AG08396 (cell line): ENCODE measurements at places on chromosomes 6 and 20.

DNA sequence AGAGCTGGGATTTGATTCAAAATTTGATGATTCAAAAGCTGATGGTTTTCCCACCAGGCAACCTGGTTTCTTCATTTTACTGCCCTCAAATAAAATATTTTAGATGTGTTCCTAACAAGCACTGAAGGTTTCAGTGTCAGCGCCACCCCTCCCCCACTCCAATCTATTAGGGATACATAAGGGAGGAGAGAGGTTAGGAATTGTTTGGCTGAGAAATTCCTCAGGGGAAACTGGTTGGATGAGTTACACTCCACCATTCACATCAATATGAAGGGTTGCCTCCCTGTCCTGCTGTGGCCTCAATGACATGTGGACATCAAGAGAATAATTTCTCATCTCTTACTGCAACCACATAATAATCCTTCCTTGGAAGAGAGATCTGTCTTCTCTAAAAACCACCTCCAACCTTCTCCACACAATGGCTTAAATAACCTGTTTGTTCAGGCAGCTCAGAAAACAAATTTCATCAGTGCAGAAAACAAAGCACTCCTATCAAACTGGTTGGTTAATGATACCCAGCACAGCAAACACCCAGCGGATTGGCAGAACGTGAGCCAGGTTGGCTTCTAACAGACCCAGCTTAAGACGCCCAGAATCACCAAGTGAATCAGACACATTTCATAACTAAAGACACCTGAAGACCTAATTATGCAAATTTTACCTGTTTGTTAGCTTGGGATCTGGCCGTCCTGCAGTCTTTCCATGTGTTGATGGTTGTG, 136.0 kb upstream of the SGK1 start:
- DNase-seq: no peak

- no peak for DNase-seq
Observed at GRCh38 chr20:9072861-9073500, 4.1 kb downstream of the PLCB4 start.

DNA sequence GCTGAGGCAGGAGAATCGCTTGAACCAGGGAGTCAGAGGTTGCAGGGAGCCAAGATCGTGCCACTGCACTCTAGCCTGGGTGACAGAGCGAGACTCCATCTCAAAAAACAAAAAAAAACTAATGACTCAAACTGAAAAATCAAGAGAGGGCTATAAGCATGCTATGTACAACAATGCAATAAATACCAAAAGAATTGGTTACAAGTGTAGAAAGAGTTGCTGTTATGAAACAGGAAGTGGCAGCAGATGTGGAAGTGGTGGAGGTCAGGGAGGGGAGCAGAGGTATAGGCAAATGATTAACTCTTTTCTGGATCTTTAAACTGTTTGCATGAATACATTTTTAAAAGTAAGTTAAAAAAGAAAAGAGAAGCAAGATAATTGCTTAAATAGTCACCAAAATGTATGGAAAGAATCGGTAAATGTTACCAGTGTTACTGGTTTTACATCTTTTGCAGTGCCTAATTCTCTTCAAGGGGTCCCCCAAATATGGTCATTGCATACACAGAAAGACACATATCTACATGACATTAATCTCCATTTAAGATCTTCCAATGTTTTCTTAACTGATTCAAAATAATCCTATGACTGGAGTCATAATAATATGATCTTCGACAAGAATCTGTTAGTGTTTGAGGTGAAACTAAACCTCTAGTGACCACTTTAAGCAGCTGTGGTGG, 15.0 kb downstream of the CALHM6 start:
- no peak for DNase-seq

- DNase-seq: no peak
Observed at GRCh38 chr6:67748521-67748920, 886.6 kb upstream of the ADGRB3 start.

DNA sequence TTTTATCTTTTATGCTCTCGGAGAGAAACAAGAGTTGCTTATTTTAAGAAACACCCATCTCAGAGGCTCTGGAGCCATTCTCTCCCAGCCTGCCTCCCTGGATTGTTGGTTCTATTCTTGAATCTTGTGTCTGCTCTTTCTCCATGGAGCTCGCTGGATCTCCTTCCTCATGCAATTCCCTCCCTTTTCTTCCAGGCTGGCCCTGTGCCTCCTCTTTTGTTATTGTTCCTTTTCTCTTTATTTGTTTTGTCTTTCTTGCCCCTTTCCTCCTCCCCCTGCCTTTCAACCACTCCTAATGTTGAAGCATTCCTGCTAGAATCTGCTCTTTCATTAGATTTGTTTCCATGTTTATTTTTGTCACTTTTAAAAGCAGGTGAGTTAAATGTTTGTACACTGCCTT, 76.5 kb downstream of the STMND1 start:
- DNase-seq: no peak

- no peak for DNase-seq
Observed at GRCh38 chr6:150451807-150452427, 83.1 kb downstream of the IYD start.

- DNase-seq: no peak
Observed at GRCh38 chr6:143449082-143449713, 1.3 kb downstream of the ADAT2 start.

DNA sequence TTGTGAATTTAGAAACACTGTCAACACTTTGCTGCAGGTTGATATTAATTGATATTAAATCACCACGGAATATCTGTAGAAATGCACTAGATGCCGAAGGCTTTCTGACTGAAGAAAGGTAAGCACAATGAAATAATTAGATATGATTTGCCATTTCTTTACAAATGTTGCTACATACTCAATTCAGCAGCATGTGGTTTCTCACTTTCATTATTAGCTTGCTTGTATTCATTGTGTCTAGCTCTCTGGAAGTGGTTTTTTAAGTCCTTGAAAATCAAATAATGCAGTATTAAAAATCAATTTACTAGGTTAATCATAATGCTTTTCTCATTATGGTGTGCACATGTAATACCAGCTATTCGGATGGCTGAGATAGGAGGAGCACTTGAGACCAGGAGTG, 231.3 kb upstream of the MARCKS start:
- DNase-seq: no peak

- DNase-seq: no peak
Observed at GRCh38 chr6:134821397-134821796, 128.5 kb downstream of the ALDH8A1 start.

DNA sequence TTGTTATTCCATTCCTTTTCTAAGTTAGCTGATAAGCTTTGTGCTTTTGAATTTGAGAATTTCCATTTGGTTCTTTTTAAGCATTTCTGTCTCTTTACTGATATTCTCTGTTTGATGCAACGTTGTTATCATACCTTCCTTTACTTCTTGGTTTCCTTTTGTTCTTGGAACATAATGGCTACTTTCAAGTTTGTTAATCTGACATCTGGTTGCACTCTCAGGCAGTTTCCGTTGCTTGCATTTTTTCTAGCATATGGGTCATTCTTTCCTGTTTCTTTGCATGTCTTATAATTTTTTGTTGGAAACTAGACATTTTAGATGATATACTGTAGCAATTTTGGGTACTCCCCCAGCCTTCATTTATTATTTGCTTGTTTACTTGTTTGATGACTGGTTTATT, 12.5 kb downstream of the CDC5L start:
- DNase-seq: no peak

DNA sequence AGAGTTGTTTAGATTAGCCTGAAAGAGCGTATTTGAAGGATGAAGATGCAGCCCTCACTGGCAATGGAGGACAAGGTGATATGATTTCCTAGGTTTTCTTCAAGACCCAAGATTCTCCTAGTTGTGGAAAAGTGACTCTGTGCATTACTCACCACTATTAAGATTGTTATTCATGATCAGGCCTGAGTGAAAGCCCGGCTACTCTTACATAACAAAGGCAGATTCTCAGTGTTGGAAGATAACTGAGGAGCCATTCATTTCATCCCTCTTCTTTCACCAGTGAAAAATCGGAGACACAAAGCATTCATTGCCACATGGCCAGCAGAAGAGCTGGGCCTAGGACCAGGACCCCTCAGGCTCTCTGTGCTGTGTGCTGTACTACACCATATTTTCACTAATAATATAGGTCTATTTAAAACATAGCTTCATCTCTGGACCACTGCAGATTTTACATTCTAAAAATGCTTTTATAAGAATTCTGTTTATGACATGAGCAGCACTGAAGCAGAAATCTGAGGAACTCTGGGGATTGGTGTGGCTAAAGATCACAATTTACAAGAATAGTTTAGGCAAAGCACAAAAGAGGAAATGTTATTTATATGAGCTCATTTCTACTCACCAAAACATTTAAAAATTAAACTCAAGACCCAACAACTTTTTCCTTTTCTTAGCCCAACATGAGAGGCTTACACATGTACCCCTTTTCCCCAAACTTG, 181.9 kb upstream of the CCN2 start:
- no peak for DNase-seq

- peak; percentile 10 for DNase-seq
Observed at GRCh38 chr6:149440735-149441671, 40.9 kb downstream of the SUMO4 start.

DNA sequence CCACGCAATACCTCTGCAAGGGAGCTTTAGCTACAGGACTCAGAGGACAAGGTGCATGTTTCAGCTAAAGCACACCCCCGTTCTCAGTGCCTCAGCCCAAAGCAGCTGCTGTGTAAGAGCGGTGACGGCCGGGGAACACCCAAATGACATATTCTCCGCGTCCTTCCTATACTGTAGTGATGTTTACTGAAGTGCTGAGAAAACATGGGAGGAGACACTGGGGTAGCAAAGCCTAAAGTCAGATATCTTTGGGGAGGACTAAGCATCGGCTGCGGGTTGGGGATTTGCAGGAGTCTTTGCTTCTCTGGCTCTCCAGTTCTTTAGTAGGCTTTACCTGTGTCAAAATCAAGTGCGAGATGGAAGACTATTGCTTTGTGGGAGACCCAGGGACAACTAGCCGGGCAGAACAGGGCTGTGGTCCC, 1.7 kb downstream of the SLC22A23 start:
- DNase-seq: no peak

GRCh38 chr6:80214436-80215022, 108.1 kb downstream of the BCKDHB start:
- DNase-seq: peak; percentile 51

DNA sequence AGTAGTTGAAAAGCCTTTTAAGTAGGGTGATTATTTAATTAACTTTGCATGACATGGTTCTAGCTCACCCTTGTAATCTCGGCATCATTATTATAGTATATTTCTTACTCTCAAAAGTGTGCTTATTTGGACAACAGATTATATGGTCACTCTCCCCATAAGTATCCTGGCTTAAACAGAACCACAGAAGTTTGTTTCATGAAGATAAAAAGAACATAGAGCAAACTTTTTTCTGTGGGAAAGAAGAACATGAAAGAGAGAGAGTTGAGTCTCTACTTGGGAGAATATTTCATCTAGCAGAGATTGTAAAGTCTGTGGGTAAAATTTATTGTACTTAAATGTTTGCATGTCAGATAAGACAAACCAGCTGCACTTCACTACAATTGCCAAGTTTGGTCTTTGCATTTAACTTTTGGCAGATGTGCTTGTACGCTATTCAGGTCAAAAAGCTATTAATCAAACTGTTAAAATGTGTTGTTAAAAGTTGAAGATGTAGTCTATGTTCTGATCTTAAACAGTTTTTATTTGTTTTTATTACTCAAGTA, 33.4 kb upstream of the PRIM2 start:
- DNase-seq: no peak

GRCh38 chr6:100105919-100106529, 112.0 kb upstream of the MCHR2 start:
- DNase-seq: no peak

GRCh38 chr6:21529431-21529830, 64.1 kb upstream of the SOX4 start:
- no peak for DNase-seq

DNA sequence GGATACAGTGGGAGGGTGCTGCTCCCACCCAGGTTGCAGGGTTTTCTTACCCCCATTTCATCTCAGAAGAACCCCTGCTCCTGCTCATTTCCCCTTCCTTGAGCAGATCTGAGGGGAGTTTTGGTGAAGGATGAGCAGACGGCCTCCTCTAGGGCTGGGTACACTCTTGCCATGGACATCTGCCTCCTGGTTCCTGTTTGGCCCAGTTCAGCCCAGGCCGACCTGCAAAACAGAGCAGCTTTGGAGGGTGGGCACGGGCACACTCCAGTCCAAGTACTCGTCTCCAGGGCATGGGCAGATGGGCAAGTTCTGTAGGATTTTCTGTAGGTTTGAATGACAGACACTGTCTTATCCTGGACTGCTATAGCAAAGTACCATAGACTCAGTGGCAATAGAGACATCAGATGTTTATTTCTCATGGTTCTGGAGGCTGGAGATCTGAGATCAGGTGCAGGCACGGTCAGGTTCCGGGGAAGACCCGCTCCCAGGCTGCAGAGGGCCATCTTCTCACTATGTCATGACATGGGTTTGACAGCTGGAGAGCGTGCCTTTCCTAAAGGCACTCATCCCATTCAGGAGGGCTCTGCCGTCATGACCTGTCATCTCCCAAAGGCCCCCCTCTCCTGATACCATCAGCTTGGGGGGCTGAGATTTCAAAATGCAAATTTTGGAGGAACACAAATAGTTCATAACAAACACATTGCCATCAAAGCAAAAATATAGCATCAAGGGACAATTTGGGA, 6.2 kb downstream of the NPBWR2 start:
- no peak for DNase-seq

- DNase-seq: no peak
Observed at GRCh38 chr6:71588490-71588889, 297.9 kb upstream of the RIMS1 start.

GRCh38 chr6:109701774-109702173, 10.7 kb downstream of the FIG4 start:
- no peak for DNase-seq

- DNase-seq: no peak
Observed at GRCh38 chr6:105210932-105211531, 31.2 kb upstream of the POPDC3 start.

DNA sequence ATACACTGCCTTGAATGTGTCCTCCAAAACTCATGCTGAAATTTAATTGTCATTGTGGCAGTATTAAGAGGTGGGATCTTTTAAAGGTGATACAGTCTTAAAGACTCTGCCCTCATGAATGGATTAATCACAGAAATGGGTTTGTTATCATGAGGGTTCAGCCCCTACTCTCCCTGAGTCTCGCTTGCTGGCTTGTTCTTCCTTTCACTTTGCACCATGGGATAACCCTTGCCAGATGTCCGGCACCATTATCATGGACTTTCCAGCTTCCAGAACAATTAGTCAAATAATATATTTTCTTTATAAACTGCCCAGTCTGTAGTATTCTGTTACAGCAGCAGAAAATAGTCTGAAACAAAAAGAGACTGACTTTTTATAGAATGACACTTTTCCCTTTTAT, 67.9 kb upstream of the TENT5A start:
- DNase-seq: no peak

GRCh38 chr6:138970856-138971425, 17.1 kb downstream of the REPS1 start:
- peak; percentile 67 for DNase-seq

DNA sequence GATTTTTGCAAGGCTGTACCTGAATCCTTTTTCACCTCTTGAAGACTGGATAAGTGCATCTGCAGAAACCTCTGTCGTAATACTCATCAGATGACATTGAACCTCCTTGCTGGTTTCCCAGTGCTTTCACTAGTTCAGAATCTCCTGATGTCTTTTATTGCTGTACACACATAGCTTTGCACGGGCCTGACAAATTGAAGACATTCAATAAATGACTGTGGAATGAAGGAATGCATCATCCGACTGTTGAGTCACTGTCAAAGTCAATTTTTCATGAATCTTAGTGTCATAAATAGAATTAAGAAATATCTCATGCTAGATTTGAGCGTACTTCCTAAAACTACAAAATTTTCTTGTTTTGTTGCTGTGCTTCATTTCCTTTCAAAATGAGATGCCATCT, 598.2 kb upstream of the MAP3K7 start:
- DNase-seq: no peak

- no peak for DNase-seq
Observed at GRCh38 chr6:113055061-113055460, 707.9 kb downstream of the RFPL4B start.
